ENCODE measurements at places on chromosomes 11 and 22. TPM values are rescaled to one million over a fixed set of nuclear protein-coding genes. Genes with fewer than 3 reads are reported as not detected.

PRODH gene
- 1.2 TPM for total RNA-seq

MFRP gene
- total RNA-seq, result not detected

LMO1 gene
- total RNA-seq, result 0.32 TPM

SLC22A8 gene
- total RNA-seq, result not detected

OR8A1 gene
- not detected for total RNA-seq

RIMBP3B gene
- not detected for total RNA-seq

BDNF gene
- total RNA-seq, result 0.24 TPM

AIFM3 gene
- 1.1 TPM for total RNA-seq

FAM180B gene
- not detected for total RNA-seq
